Activated T-helper 1 cell treated with anti-CD3 and anti-CD28 coated beads, Interleukin-12 subunit alpha, Interleukin-12 subunit beta, Interleukin-2, Interleukin-4 antibody, amounts not matched to agents 30 ng/mL and 10 ng/mL and 1 ng/mL, durations not matched to agents 14 hours and 24 hours and 36 hours (primary cell): ENCODE measurements at places on chromosomes 6 and 20. TPM values are rescaled to one million over a fixed set of nuclear protein-coding genes. Genes with fewer than 3 reads are reported as not detected.
A peak's percentile ranks its signal among the peaks of the same experiment; 100 is the strongest.

GRCh38 chr20:14062171-14062570 is 66.9 kb downstream of the MACROD2 start:
- no peak overlapping the region for H3K27ac ChIP-seq
- no peak for DNase-seq
- H3K4me3 ChIP-seq: no peak overlapping the region
- H3K36me3 ChIP-seq: no peaks in the 10 kb centered on the region
- no peaks in the 10 kb centered on the region for H3K27me3 ChIP-seq

- DNase-seq: no peak
- H3K36me3 ChIP-seq: no peaks in the 10 kb centered on the region
- peak overlapping the region; percentile 40 for H3K27ac ChIP-seq
- H3K27me3 ChIP-seq: no peaks in the 10 kb centered on the region
- peak overlapping the region; percentile 65 for H3K4me3 ChIP-seq
Observed at GRCh38 chr6:157034436-157035230, 257.5 kb downstream of the ARID1B start.

DNA sequence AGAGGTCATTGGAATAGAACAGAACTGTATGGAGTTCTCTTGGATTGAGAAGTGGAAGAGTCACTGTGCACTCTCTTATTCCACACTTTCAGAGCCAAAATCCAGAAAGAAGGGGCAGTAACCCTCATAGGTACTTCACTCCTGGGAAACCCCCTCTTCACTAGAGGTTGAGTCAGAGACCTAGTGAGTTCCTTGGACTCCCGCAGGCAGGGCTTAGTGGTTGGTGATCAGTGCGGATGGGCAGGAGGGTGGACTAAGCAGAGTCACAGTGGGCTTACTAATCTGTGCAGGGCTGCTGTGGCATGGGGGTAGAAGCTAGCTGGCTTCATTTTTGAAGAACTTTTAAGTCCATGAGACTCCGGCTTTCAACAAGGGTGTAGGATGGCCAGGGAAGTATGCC is 95.0 kb upstream of the MLN start:
- H3K4me3 ChIP-seq: no peak overlapping the region
- H3K4me1 ChIP-seq: peaks cover 84% of the 10 kb centered on the region
- no peak overlapping the region for H3K27ac ChIP-seq

- no peak for DNase-seq
- no peaks in the 10 kb centered on the region for H3K36me3 ChIP-seq
- no peak overlapping the region for H3K27ac ChIP-seq
- H3K27me3 ChIP-seq: no peaks in the 10 kb centered on the region
- H3K4me3 ChIP-seq: no peak overlapping the region
Observed at GRCh38 chr20:51592564-51592963, 50.0 kb upstream of the NFATC2 start.

GRCh38 chr20:50654904-50655303 is 36.4 kb downstream of the RIPOR3 start:
- no peak for DNase-seq
- peaks cover 10% of the 10 kb centered on the region for H3K27me3 ChIP-seq
- no peaks in the 10 kb centered on the region for H3K36me3 ChIP-seq

DNA sequence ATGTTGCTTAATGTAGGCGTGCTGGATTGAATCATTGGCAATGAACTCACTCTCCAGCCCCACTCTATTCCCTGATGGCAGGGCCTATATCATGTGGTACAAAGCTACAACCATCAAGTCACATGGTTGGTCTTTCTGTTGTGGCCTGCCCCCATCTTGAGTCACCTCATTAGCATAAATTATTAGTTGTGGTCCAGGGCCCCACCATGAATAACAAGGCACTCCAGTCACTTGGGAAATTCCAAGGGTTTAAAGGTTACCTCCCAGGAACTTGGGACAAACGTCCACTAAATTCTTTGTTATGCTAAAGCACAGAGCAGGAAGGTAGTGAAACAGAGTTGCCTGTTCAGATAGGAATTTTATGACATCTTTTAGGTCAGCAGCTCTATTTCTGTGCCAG is 193.7 kb downstream of the SLC35F1 start:
- H3K27ac ChIP-seq: no peak overlapping the region
- H3K4me1 ChIP-seq: no peaks in the 10 kb centered on the region
- peaks cover 5% of the 10 kb centered on the region for H3K27me3 ChIP-seq
- H3K4me3 ChIP-seq: no peak overlapping the region

DNA sequence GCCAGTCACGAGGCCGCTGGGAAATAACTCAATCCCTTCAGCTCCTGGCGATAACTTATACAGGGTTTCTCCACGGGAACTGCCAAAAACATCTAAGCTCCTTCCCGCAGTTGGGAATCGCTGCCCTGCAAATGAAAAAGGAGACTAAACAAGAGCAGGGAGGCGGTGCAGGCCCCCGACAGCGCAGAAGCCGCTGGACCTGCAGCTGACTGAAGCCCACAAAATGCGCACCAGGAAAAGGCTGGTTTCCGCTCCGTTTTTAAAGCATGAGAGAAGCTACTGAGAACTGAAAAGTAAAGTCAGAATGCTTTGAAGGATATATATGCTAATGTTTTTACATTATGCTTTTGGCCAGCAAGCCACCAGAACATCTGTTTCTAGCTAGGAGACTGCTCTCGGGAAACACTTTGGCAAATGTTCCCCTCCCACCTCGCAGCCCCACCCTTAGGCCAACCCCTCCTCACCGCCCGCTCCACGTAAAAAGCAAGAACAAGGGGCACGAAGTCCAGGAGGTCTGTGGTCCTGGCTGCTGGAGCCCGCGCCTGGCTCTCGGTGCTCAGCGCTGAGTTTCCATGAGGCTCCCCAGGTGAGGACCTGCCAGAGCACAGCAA is 90.5 kb downstream of the SOD2 start:
- H3K4me3 ChIP-seq: no peak overlapping the region
- H3K27ac ChIP-seq: no peak overlapping the region
- DNase-seq: no peak
- no peaks in the 10 kb centered on the region for H3K36me3 ChIP-seq
- H3K4me1 ChIP-seq: no peaks in the 10 kb centered on the region

GRCh38 chr6:11009353-11009752 is 34.8 kb downstream of the ELOVL2 start:
- no peak overlapping the region for H3K27ac ChIP-seq
- peaks cover 11% of the 10 kb centered on the region for H3K27me3 ChIP-seq
- H3K4me3 ChIP-seq: no peak overlapping the region

DNA sequence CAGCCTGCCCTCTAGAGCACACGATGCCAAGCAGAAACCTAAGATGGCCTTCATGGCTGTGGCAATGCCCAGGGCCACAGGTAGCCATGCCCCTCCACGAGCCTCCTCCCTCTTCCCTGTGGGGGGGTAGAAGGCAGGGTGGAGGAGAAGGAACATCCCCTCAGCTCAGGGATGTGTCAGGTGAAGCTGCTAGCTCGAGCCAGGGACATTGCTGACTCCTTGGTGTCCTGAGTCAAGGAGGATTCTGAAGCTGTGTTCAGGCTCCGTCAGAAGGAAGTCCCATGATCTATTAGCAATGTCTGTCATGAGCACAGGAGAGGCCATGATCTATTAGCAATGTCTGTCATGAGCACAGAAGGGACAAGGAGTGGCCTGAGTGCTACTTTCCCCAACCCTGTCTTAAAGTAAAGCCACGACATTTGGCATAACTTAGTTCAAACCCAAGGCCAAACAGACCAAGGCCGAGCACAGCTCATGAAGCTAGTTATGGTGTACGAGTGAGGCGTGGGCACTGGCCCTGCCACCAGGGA is 87.8 kb downstream of the BMP7 start:
- no peaks in the 10 kb centered on the region for H3K27me3 ChIP-seq
- no peak for DNase-seq
- H3K36me3 ChIP-seq: no peaks in the 10 kb centered on the region
- peaks cover 18% of the 10 kb centered on the region for H3K4me1 ChIP-seq

- H3K36me3 ChIP-seq: no peaks in the 10 kb centered on the region
- no peak overlapping the region for H3K27ac ChIP-seq
- peaks cover 20% of the 10 kb centered on the region for H3K4me1 ChIP-seq
- no peak overlapping the region for H3K4me3 ChIP-seq
Observed at GRCh38 chr20:25199473-25200260, 4.2 kb downstream of the ENTPD6 start.

- H3K27ac ChIP-seq: no peak overlapping the region
- no peaks in the 10 kb centered on the region for H3K27me3 ChIP-seq
- no peaks in the 10 kb centered on the region for H3K4me1 ChIP-seq
- no peaks in the 10 kb centered on the region for H3K36me3 ChIP-seq
- DNase-seq: no peak
Observed at GRCh38 chr6:55955684-55956083, 80.3 kb upstream of the BMP5 start.

DNA sequence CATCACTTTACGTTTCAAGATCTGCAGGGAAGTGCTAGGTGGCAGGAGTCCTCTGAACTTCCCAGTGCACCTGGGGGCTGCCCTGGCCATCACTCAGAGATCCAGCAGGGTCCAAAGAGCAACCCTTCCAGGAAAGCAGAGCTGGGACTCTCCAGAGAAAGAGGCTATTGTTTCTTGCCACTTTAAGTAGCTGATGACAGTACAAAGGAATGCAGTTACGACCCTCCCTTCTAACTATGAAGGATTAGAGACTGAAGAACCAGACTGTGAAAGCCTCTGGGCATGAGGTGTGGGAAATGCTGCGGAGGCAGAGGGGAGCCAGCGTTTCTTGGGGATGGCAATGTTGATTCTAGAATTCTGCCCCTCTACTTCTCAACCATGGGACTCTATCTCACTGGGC is 189.1 kb upstream of the SUPT3H start:
- no peak overlapping the region for H3K27ac ChIP-seq
- H3K4me3 ChIP-seq: no peak overlapping the region
- no peak for DNase-seq
- H3K27me3 ChIP-seq: peaks cover 9% of the 10 kb centered on the region

DNA sequence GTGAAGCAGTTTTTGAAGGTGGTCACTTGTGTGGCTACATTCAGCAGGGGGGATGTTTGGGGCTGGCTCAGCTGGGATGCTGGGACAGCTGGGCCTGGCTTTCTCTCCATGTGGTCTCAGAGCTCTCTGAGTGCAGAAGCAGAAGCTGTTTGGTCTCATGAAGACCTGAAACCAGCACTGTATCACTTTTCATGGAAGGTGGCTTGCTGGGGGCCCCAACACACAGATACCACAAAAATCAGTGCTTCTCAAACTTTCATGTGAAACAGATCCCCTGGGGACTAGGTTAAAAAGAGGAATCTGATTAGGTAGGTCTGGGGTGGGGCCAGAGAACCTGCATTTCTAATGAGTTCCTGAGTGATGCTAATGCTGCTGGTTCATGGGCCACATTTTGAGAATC is 347.3 kb downstream of the DHX35 start:
- no peak for DNase-seq
- no peak overlapping the region for H3K27ac ChIP-seq
- H3K4me1 ChIP-seq: no peaks in the 10 kb centered on the region

The SLPI gene
- total RNA-seq: not detected in 2 replicates

The PDYN gene
- not detected in 2 replicates for total RNA-seq
